Breast epithelium (tissue), 4 donors: ENCODE measurements at places on chromosomes 2 and 18. TPM values are rescaled to one million over a fixed set of nuclear protein-coding genes. Genes with fewer than 3 reads are reported as not detected.

- no peak overlapping the region for H3K27ac ChIP-seq
- no peaks in the 10 kb centered on the region for H3K36me3 ChIP-seq
- no peaks in the 10 kb centered on the region for H3K4me1 ChIP-seq
- no peak for DNase-seq
- no peaks in the 10 kb centered on the region for H3K27me3 ChIP-seq
Measured at GRCh38 chr2:175744000-175744399, 258.1 kb downstream of the LNPK start.

DNA sequence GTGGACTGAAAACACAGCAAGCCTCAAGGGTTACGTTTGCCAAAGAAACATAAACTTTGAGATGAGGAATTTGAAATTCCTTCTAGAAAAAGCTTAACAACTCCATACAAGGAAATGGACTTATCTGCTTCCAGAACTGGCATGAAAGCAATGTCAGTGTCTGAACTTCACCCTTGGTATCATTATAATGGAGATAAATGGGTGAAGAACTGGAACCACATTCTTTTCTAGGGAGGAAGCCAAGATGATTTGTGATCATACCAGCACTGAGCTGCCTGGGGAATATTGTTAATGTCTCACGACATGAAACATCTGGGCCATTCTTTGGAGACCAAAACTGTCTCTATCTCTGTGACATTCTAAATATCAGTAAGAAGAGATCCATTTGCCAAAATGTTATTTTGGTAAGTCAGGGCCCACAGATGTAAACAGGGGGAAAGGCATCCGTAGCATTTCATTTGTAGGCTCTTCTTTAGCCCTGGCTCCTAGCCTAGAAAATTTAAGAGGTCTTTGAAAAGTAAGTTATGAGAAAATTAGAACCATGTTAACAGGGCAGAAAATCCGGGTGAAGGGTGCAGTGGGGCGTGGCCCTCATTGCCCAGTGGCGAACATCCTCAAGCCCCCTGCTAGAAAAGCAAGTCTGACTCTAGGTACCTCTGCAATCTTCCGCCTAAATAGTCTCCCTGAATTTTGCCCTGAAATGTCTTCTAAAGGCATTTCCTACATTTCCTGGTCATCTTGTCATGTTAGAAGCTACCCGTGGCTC, 295.3 kb upstream of the EPAS1 start:
- H3K4me3 ChIP-seq, result no peak overlapping the region
- no peaks in the 10 kb centered on the region for H3K36me3 ChIP-seq
- no peak overlapping the region for H3K27ac ChIP-seq
- no peak for DNase-seq
- H3K27me3 ChIP-seq, result no peaks in the 10 kb centered on the region

GRCh38 chr2:12064153-12064552, 317.7 kb downstream of the LPIN1 start:
- no peaks in the 10 kb centered on the region for H3K4me1 ChIP-seq
- no peaks in the 10 kb centered on the region for H3K36me3 ChIP-seq
- H3K27ac ChIP-seq, result no peak overlapping the region
- H3K27me3 ChIP-seq, result no peaks in the 10 kb centered on the region
- DNase-seq, result no peak

GRCh38 chr2:166128156-166128505, 311 bp upstream of the SCN1A start:
- no peaks in the 10 kb centered on the region for H3K27me3 ChIP-seq
- no peak overlapping the region for H3K4me3 ChIP-seq
- H3K4me1 ChIP-seq, result no peaks in the 10 kb centered on the region
- no peak for DNase-seq
- no peaks in the 10 kb centered on the region for H3K36me3 ChIP-seq

- H3K27ac ChIP-seq, result no peak overlapping the region
- H3K4me1 ChIP-seq, result no peaks in the 10 kb centered on the region
- no peaks in the 10 kb centered on the region for H3K27me3 ChIP-seq
- no peak overlapping the region for H3K4me3 ChIP-seq
- no peaks in the 10 kb centered on the region for H3K36me3 ChIP-seq
- no peak for DNase-seq
Measured at GRCh38 chr2:154709215-154709614, 10.7 kb downstream of the KCNJ3 start.

- DNase-seq, result no peak
- H3K4me3 ChIP-seq, result no peak overlapping the region
- no peaks in the 10 kb centered on the region for H3K27me3 ChIP-seq
- no peaks in the 10 kb centered on the region for H3K36me3 ChIP-seq
- H3K27ac ChIP-seq, result no peak overlapping the region
Measured at GRCh38 chr2:28477087-28477486, 18.8 kb upstream of the PLB1 start.

AMER3 gene
- total RNA-seq, result not detected

ASXL3 gene
- 0.96 TPM for total RNA-seq
